ENCODE measurements at places on chromosomes 12 and 14. TPM values are rescaled to one million over a fixed set of nuclear protein-coding genes. Genes with fewer than 3 reads are reported as not detected.

- peak; percentile 54 for DNase-seq
- peak overlapping the region; percentile 23 for H3K27ac ChIP-seq
- H3K4me1 ChIP-seq: peaks cover 51% of the 10 kb centered on the region
- H3K27me3 ChIP-seq: no peaks in the 10 kb centered on the region
Measured at GRCh38 chr12:95248604-95249360, 31.2 kb downstream of the VEZT start.

DNA sequence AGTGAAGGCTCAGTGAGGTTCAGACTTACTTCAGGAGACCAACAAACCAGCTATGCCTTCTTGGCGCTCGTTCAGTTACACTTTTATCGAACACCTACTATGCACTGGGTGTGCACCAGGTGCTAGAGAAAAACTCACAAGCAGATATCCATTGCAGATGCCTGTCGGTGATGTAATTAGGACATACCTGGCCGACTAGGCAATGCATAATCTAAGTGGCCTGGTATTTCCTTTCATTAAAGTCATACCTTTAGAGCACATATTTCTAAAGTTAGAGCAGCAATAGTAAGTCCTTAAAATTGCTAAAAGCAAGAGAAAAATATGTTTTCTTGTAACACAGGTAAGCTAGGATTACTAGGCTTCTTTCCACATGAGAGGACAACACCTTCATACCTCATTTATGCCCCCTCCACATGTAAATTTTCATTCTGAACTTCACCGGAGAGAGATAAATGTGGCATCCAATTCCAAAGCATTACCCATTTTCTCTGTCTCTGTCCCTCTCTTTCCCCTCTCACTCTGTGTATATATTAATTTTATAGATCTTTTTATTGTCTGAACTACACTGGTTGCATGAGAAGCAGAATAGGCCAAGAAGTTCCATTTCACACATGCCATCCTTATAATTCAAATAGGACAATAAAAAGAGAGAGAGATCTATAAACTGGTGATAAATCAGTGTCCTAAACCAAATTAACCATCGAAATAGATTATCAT, 242.2 kb downstream of the SPTSSA start:
- H3K36me3 ChIP-seq: no peaks in the 10 kb centered on the region
- no peak overlapping the region for H3K4me3 ChIP-seq
- no peaks in the 10 kb centered on the region for H3K4me1 ChIP-seq
- H3K27ac ChIP-seq: no peak overlapping the region
- no peak for DNase-seq

DNA sequence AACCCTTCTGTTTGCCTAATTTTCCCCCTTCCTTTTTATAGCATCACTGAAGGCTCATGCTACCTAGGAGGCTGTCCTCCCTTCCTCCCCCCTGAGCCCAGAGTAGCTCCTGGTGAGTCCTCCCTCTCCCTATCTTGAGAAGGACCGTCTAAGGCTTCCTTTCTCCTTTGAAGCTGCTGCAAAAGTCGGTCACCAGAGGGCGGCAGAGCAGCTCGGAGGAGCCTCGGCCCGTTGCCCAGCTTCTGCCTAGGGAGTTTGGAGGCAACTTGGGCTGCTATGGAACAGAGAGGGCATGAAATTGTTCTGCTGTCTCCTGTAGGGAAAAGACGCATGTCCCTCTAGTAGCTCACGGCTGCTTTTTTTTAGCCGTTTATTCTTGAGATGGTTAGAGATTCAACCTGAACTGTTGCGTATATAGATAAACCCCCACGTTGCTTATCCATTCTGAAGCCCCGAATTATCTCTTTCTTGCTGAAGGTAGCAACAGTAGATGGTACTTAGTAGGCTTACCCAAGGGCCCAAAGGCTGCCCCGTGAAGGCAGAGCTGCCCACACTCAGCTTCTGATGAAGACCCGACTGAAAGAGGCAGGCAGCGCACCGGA, 5.7 kb downstream of the WNT5B start:
- no peak overlapping the region for H3K4me3 ChIP-seq
- no peak overlapping the region for H3K27ac ChIP-seq
- peaks cover 6% of the 10 kb centered on the region for H3K4me1 ChIP-seq
- peak; percentile 89 for DNase-seq
- H3K27me3 ChIP-seq: no peaks in the 10 kb centered on the region
- no peaks in the 10 kb centered on the region for H3K36me3 ChIP-seq

Gene MYRFL
- not detected for total RNA-seq

Gene SLC5A8
- total RNA-seq: not detected

All from A673 (cell line).